ENCODE measurements at places on chromosomes 3 and 15.

GRCh38 chr3:4685673-4686345, 192.7 kb downstream of the ITPR1 start:
- DNase-seq, result no peak

- DNase-seq, result peak; percentile 15
Measured at GRCh38 chr15:78004919-78005634, 72.4 kb downstream of the TBC1D2B start.

DNA sequence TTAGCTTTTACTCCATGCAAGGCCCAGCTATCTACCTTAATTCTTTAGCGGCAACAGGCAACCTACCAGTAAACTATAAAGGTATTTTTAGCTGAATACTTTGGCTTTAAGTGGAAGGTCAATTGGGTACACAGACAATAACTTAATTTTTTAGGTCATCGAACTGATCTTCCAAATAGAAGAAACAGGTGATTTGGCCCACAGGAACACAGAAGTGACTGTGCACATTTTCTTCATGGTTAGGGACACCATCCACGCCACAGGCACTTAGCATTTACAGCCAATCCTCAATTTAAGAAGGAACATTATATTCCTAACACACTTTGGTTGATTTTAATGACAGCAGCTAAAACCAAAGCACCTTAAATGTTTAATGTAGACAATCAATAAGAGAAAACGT, 1.9 kb downstream of the ARPP19 start:
- DNase-seq, result no peak

DNA sequence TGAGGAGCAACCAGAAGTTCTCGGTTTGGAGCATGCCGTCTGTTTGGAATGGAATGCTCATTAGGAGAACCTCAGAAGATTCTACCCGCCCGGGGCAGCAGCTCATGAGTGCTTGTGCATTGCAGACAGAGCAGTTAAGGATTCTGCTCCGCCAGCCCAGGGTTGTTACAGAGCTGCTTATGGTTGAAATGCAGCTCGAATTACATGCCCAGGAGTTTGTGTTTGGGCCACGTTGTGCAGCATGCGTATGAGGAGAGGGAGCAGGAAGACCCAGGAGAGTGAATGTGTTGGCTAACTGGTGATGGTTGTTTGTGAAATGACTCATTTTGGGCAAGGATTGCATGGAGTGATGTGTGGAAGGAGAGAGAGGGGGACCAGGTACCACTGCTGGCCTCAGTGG, 9.0 kb downstream of the FGD5 start:
- DNase-seq, result no peak

DNA sequence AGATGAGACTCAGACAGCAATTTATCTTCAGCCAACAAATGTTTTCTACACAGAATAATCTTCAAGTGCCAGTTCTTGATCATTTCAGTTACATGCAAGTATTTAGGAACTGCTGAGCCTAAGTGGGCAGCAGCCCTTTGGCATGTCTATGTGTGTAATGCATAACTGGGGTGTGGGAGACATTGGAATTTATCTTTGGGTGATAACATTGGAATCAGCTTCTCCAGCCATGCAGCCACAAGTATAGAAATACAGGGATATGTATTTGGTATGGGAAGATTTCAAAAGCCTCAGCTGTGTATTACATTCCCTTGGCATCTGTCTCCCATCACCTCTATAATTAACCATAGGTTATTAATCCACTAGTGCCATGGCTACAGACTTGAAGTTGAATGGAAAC, 63.4 kb upstream of the FOXP1 start:
- DNase-seq, result no peak

GRCh38 chr3:100602506-100603444, 6.6 kb upstream of the ADGRG7 start:
- no peak for DNase-seq

- DNase-seq, result no peak
Measured at GRCh38 chr3:127084401-127084990, 101.6 kb downstream of the PLXNA1 start.

- DNase-seq, result no peak
Measured at GRCh38 chr3:27561576-27561975, 77.4 kb upstream of the SLC4A7 start.

- DNase-seq, result no peak
Measured at GRCh38 chr3:177057768-177058167, 139.5 kb downstream of the TBL1XR1 start.

- no peak for DNase-seq
Measured at GRCh38 chr3:72485641-72486040, 362.6 kb downstream of the SHQ1 start.

DNA sequence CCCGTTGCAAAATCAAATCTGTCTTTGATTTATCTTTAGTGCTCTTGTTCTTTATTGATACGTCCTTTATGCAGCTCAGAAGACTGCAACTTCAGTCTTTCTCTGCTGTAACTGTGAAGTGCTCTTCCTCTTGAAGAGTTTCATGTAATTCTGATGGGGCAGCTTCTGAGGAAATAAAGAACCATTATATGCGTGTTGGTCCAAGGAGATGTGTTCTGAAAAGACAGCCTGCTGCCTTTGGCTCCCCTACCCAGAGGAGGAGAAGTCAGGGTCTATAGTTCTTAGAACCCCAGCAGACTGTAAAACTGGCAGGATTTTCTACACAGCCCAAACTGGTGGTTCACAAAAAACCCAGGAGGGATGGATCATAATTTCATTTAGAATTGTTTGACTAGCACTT, 22.4 kb upstream of the ABHD10 start:
- DNase-seq, result no peak

DNA sequence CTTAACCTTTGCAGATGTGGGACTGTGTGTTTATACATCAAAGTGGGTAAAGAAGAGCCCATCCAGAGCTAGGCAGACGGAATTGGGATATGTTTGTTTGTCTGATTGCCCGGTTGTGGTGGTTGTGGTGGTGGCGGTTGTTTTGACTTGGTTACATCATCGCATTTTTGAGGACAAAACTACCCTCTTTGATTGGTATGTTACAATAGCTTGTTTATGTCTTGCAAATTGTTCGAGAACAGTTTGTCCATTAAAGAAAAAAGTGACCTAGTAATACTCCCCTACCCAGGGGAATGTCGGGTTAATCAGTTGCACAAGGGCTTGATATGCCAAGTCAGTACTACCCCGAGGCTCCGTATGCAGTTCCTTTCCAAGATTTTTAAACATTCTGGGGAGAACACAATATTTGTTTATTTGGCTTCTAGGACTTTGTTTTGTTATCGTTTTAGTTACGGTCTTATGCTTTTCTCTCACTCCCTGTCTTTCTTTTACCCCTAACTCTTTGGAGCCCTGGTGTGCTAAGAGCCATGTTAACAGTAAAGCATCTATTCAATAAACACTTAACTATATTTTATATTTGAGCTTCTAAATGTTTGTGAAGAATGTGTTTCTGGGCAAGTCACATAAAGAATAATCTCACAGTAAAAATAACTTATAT, 315.4 kb downstream of the LPP start:
- DNase-seq, result no peak

DNA sequence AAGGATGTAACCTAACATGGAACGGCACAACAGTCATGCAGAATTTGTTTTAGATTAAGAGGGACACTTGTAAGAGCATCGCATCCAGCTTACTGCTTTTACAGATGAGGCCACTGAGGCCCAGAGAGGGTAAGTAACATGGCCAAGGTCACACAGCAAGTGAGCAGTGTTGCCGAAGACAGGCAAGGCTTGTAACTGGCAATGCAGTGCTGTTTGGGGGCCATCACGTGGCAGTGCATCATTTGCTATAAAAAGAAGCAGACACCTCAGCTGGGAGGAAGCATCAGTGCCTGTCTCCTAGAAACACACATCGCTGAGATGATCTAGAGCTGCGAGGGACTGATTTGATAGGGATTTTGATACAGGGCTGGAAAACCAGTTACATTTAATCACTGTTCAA, 108.2 kb upstream of the PROK2 start:
- no peak for DNase-seq

DNA sequence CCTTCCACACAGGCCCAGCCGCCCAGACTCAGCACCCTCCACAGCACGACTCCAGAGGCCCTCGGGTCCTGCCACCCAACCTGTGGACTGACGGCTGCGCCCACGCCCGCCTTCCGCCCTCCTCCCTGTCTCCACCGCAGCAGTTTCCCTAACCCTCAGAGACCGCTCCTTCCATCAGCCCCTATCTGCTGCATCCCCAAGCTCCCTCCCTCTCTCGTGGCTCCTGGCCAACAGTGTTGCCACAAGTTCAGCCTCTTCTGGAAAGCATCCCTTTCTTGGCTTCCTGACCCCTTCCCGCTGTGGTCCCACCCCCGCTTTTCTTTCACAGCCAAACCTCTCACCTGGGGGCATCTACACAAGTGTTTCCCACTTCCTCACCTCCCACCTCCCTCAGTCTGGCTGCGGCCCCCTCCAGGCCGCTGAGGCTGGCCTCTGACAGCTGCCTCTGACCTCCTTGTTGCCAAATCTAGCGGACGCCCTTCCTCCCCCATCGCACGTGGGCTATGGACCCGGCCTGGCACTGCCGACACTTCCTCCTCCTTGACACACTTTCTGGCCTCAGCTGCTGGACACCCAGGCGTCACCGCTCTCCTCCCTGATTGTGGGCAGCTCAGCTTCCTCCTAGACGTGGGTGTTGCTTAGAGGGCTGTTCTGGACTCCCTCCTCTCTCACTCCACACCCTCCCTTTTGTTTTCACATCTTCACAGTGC, 168.8 kb upstream of the TLE3 start:
- DNase-seq, result peak; percentile 9

DNA sequence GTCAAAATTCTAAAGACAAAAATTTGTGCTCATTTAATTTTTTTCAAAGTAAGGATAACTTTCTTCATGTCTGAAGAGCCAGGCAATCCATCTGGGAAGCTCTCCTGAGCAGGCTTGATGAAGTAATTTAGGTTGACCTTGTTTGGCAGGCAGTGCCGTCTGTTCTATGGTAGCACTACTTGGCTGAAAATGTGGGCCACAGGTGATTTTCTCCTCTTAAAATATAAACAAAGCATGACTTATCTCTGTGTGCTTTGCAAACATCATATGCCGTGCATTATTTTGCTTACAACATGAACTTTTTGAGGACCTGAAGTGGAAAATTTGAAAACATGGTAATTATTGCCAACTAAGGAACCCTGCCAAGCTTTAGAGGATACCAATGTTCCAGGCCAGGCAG, 143.2 kb downstream of the RAP2B start:
- no peak for DNase-seq

DNA sequence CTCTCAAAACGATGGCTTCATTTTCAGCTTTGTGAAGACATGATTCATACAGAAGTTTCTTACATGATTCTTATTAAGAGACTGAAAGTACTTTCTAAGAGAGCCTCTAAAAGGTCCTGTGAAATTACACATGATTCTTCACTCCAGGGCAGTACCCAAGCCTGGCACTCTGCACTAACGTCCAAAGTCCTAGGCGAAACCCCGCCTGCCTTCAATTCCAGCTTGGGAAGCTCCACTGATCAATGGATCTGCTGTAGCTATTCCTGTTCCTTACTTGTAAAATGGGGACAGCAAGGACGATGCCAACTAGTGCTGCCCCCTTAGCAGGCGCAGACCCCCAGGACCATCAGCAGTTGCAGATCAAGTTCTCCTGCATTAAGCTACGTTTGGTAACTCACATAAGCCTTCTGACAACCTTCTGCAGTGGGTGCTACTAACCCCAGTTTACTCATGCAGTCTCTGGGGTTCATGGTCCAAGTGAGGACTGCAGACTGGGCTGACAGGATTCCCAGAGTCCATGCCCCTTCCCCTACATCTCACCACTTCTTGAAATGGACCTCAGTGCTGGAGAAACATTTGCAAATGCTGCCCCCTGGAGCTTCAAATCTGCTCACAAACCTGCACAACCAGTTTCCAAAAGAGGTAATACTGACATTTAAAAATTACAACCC, 10.6 kb downstream of the CHCHD4 start:
- no peak for DNase-seq

DNA sequence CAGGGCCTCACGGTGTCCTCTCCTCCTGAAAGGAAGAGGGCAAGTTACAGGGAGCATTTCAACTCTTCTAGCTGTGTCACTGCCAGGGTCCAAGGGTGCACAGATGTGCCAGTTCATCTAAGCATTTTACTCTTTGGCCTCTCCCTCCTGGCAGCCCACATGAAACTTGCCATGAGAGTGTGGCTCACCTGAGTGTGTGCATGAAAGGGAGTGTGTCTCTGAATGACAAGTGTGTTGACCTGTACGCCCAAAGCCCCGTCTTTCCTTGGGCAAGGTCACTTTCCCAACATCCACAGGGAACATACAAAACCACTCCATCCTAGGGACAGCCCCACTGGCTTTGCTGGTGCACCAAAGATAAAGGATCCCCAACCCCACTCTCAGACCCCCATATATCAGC, 280.0 kb downstream of the NTRK3 start:
- DNase-seq, result no peak

DNA sequence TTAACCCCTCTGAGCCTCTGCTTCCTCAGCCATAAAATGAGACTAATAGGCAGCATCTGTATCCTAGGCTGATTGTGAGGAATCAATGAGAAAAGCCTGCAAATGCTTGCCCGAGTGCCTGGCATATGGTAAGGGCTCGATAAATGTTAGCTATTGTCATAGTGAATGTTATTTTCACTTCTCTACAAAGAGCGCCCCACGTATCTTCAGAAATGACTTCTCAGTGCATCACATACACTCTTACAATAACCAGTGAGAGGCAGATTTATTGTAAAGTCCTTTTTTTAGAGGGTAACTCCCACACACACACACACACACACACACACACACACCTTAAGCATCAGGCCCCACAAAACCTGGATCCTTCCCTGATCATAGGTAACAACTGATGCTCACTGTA, 60.5 kb upstream of the SPATA12 start:
- no peak for DNase-seq

DNA sequence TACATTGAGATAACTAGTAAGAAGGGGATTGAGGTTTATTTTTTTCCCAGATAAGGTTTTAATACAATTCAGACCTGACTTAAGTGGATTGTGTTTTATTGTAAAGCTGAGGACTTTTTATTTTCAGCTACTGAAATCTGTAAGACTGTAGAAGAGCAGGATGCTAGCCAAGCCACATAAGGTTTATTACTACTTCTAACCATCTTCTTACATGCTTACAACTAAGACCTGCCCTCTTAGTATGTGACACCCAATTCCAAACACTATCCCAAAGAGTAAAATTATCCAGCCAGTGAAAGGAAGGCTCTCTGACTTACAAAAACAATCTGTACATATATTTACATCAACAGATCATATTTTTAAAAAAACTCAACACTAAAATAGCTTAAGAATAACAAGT, 564.5 kb upstream of the NAALADL2 start:
- DNase-seq, result no peak

GRCh38 chr3:126557415-126557745, 1.4 kb downstream of the C3orf22 start:
- DNase-seq, result no peak

DNA sequence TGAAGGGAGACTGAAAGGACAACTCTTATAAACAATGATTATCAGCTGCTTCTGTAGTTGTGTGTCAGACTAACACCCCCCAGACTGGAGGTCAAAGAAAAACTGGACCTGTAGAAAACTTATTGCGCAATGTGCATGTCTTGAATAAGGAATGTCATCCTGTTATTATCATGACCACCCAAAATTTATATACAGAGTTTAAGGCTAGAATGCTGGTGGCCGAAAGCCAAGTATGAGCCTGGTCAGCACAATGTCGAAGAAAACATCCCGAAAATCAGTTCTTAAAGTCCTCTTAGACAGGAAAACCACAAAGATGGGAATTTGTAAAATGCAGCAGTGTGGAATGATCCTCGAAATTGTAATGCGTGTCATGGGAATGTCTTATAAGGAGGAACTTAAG, 29.3 kb downstream of the RFTN1 start:
- no peak for DNase-seq

Measured in nucleus accumbens (tissue), 56 donors.